GM12865 (cell line): ENCODE measurements at places on chromosomes 7 and 10.

- DNase-seq, result no peak
Observed at GRCh38 chr7:5177060-5177459, 13.0 kb upstream of the WIPI2 start.

GRCh38 chr7:66747881-66748511 lies 7.5 kb downstream of the RABGEF1 start:
- DNase-seq, result no peak

DNA sequence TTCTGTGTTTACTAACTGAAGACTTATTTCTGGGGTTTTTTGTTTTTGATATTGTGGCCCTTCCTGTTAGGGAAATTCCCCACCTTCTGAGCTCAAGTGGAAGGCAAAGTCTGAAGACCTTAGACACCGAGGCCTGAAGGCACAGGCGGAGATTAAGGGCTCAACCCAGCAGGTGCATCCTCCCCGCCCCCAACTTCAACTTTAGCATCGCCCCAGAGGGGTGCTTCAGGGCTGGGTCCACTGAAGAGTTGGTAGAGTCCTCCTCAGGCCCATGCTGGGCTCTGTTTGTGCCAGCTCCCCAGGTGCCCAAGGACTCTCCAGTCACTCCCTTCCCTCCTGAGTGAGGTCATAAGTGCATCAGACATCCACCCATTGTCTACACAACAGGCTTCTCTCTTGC lies 9.4 kb upstream of the PPIA start:
- peak; percentile 67 for DNase-seq

GRCh38 chr10:97999066-97999922 lies 31.1 kb downstream of the CRTAC1 start:
- no peak for DNase-seq

GRCh38 chr7:129368389-129368986 lies 65.7 kb upstream of the STRIP2 start:
- peak; percentile 73 for DNase-seq

DNA sequence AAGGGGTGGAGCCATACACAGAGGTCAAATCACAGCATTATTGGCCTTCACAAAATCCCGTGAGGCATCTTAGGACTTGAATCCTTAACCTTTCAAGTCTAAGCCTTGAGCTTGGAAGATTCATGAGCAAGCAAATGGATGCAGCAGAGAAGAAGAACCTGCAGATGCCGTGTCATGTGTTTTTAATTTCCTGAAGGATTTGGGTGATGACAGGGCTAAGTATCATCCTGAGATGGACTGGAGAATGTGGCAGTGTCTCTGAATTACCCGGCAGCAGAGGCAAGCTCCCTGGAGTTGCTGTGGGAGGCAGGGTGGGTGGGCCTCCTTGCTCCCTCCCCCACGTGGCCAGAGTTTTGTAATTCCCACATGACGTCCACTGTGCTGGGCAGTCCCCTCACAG lies 50.8 kb downstream of the GCC1 start:
- no peak for DNase-seq

- peak; percentile 64 for DNase-seq
Observed at GRCh38 chr7:123748171-123748733, 551 bp downstream of the WASL start.

GRCh38 chr10:69009360-69009759 lies 20.8 kb downstream of the KIFBP start:
- no peak for DNase-seq

DNA sequence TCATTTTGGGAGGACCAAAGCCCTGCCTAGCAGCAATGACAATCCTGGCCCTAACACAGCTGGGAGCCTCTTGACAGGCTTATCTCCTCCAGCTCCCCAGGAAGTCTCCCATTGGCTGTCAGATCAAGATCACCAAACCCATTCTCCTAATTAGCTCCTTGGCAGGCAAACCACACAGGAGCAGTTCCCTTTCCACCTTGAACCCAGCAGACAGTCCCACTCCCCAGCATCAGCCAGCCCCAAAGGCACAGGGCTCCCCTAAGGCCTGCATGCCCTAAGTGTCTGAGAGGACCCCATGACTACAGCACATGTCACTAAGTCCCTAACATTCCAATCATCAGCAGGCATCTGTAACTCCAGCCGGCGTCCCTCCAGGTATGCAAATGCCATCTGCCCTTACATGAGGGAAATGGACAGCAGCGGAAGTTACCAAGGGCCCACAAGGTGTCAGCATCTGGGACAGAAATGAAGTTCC lies 348.5 kb downstream of the KCNMA1 start:
- DNase-seq, result no peak

DNA sequence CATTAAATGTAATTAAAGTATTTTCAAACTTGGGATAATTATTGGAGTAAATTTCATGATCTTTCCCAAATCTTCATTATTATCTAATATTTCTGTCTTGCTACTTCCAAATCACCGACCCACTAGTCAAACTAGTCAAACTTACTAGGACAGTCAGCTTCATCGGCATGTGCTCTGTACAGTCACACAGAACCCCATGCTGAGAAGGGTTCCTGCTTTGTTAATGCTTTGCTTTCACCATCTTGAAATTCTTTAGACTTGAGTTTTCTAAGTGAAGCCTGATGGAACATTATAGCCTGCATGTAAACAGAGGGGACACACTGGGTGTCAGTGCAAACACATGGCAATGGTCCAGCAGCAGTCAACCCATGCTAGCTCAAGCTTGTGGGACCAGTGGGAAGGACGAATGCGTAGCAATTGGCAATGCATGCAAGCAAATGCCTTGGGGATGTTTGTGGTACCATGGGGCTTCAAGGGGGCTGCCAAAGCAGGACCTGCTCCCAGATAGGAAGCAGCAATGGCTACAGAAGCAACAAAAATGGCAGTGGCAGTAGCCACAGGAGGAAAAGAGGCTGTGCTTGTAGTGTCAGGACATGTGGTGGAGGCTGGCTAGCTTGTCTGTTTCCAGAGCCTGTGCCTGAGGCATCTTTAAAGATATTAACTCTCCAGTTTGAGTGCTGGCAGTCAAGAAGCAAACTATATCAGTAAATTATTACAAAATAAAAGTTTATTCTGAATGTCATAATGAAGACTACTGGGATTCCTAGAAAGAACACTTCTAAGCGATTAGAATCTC lies 441.1 kb upstream of the SEMA3D start:
- DNase-seq, result no peak

- no peak for DNase-seq
Observed at GRCh38 chr7:156666368-156667109, 26.0 kb downstream of the RNF32 start.

DNA sequence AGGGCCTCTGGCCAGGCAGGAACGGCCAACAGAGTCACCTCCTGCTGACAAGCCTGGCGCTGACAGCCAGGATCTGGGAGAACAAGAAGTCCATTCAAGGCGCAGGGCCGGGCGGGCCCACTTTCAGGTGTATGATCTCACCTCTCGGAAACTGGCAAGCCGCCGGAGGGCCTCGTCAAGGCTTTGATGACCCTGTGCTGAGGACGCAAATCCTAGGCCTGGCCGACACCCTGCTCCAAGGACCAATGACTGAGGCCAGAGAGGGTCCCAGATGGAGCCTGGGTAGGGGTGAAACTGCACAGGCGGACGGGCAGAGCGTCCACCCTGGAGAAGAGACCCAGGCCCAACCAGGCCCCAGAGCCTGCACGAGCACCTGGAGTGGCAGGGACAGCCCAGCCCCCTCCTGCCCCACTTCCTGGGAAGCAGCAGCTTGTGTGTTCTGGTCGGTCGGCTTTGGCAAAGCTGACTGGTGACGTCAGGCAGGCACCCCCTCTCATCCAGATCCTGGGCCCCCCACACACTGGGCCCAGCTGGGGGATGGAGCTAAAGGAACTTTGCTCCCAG lies 30.6 kb downstream of the MYL10 start:
- DNase-seq, result no peak

GRCh38 chr7:6168477-6168868 lies 104.0 kb downstream of the CYTH3 start:
- DNase-seq, result no peak

- no peak for DNase-seq
Observed at GRCh38 chr10:95814011-95814727, 58.2 kb downstream of the ENTPD1 start.

DNA sequence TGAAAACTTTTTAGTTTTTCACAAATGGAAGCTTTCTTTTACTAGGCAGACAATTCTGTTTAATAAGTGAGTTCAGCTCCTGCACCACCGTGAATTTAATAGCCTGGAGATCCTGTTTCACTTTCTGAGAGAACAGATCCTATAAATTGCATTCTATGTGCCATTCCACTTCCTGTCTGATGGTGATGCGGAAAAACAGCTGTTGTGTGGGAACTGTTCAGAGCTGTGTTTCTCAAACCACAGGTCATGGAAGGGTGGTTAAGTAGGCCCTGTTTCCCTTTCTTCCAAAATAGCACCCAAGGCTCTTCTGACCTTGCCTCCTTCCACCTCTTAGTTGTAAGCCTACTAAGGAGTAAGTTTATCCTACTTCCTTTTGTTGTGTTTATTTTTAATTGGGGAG lies 97.2 kb upstream of the DKK1 start:
- DNase-seq, result peak; percentile 71

- DNase-seq, result peak; percentile 89
Observed at GRCh38 chr10:3811291-3811870, 26.4 kb upstream of the KLF6 start.

- DNase-seq, result no peak
Observed at GRCh38 chr7:48158404-48158803, 12.9 kb upstream of the ABCA13 start.
